ENCODE measurements at places on chromosomes 6 and 20.

DNA sequence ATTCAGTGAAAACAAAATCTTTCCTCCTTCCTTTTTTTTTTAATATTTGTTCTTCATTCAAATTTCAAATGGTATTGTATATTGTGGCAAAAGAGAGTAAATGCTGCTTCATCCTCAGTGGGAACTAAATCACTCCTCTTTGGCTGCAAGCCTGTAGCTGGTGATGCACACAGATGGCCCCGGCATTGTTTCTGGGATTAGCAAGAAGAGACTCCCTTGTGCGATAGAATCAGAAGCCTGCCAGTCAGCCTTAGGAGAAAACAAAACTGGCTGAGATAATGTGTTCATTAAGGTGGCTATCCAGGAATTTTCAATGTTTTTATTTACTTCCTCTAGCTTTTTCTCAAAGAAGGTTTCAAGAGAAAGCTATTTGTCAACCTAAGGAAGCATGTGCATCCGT is 20.7 kb upstream of the ELOVL2 start:
- no peak for DNase-seq

GRCh38 chr20:40582531-40582930 is 106.5 kb downstream of the MAFB start:
- no peak for DNase-seq

- DNase-seq: peak; percentile 97
Observed at GRCh38 chr6:28141500-28142329, at the start of gene ZKSCAN8. Gene ZKSCAN8, plus strand, starts transcription at chr6:28141883. Its CDS starts 6,525 bp downstream, at chr6:28148408.

GRCh38 chr6:29726001-29726400 is 2.8 kb downstream of the HLA-F start:
- DNase-seq: no peak

DNA sequence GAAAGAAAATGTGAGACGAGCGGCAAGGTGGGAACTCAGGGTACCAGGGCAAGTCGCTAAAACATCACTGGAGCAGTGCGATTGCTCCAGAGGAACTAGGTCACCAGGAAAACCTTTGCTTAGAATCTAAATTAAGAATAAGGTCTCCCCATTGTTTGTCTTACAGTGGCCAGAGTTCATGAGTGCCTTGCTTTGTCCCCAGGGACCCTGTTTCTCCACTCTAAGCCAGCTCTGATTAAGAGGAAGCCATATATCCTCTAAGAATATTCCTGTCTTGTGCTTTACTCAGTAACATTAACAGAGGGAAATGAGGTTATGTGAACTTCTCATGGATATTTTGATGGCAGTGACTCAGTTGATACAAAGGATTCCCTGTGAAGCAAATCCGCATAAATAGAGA is 305.8 kb downstream of the CD83 start:
- DNase-seq: no peak

- DNase-seq: peak; percentile 54
Observed at GRCh38 chr20:23446505-23446904, 6.2 kb downstream of the CST11 start.

DNA sequence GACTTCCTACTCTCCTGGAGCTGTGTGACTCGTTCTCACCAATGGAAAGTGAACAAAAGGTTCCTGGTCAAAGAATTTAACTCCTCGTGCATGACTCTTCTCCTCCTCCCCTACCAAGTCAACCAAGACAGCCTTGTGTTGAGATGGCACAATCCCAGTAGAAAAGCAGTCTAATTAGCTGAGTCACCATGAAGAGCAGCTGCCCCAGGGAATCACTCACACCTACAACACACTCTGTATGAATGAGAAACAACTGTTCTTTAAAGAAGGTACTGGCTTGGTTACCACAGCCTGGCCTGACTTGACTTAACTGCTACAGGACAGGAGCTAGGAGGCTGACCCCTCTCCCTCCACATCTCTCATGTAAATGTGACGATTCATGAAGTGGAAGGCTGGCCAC is 2.9 kb upstream of the HLA-DOB start:
- no peak for DNase-seq

GRCh38 chr6:140204154-140204553 is 829.7 kb upstream of the CITED2 start:
- no peak for DNase-seq

DNA sequence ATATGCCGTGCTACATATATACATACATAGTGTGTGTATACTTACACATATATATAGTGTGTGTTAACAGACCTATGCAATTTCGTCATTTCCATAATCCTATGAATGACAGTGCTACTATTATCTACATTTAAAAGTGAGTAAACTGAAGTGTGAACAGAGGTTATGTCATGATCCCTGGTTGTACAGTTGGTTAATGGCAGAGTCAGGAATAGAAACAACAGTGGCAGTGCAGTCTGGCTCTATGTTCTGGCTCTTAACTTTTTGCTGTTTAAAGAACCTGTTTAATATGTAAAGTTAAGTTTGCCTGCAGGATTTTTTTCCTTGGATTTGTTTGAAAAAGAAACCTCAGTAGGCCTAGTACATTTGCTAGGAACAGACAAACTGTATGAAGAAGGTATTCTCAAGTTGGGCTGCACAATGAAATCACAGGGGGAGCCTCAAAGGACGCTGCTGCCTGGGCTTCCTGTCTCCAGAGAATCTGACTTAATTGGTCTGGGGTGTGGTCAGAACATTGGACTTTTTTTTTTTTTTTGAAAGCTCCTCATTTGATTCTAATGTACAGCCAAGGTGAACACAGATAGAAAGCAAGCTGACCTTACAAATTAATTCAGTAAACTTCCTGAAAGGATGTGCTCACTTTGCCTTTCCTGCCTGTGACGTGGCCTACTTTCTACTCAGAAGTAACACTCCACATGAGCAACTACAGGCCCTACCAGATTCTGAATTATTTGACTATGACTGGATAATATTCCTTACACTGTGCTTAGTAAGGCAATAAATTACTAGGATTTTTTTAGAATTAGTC is 29.4 kb downstream of the PLCB1 start:
- DNase-seq: peak; percentile 95

- no peak for DNase-seq
Observed at GRCh38 chr20:16709017-16709416, 20.8 kb upstream of the SNRPB2 start.

DNA sequence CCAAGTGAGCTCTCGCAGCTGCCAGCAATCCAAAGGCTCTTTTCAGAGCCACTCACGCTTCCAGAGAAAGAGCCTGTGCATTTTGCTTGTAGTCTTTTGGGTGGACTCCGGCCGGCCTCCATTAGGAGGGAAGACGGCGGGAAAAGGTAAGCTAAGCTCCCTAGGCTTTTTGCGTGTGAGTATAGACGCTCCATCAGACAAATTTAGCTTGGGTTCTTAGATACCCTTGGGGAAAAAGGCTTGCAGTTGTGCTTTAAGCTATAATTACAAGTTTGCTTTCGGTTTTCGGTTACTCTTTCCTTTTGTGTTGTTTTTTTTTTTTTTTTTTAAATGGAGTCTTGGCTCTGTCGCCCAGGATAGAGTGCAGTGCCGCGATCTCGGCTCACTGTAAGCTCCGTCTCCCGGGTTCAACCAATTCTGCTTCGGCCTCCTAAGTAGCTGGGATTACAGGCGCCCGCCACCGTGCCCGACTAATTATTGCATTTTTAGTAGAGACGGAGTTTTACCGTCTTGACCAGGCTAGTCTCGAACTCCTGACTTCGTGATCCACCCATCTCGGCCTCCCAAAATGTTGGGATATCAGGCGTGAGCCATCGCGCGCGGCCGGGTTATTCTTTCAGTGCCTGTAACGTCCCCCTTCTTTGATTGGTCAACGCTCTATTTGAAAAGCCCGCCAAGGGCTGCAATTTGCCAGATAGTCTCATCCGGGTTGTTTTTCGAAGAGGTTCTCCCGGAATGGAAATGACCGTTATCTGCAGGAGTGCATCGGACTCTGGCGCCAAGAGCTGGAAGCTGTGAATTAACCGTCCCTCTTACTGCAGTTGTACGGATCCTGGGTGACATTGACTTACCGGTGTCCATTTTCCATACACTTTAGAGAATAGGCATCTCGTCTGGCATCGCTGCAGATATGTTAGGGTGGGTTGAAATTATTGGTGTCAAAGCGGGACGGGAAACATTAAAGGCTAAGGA is 18.1 kb downstream of the OR2B2 start:
- DNase-seq: peak; percentile 98

DNA sequence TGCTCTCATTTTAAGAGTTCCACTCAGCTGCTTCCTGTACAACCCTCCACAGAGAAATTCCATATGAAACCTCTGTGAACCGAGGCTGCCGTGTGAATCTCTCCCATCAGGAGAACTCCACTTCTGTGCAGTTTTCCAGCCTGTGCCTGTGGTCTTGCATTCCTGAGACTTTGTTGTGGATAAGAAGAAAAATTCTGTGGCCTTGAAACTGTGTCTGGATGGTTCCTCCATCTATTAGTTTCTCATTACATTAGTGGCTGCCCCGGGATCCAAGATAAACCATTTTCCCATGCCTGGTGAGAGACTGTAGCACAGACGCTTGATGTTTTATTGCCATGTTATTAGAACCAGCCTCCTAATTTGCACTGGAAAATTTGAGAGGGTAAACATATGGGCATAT is 40.8 kb upstream of the TIAM2 start:
- DNase-seq: no peak

GRCh38 chr6:43219814-43220213 is 9.5 kb downstream of the DNPH1 start:
- DNase-seq: no peak

DNA sequence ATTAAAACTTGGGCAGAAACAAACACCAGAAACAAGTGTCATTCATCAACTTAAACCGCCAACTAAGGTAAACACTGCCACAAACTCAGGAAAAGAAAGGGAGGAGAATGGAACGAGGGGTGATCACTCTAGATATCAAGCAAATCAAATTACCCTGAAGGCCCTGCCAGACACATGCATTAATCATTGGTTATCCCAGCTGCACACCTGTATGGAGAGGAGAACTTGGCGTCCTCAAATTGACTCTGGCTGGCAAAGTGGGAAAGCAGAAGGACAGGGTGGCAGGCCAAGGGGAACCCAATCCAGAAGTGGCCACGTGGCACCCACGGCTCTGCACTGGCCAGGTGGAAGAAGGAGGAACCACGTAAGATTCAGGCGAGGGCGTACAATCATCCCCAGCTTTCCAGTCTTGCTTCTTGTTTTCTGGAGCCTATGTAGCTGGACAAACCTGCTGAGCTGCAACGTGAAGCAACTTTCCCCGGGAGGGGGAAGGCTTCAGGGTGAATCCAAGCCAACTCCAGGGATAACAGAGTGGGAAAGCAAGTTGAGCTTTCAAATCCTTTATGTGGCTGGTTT is 156.2 kb upstream of the JARID2 start:
- DNase-seq: no peak

DNA sequence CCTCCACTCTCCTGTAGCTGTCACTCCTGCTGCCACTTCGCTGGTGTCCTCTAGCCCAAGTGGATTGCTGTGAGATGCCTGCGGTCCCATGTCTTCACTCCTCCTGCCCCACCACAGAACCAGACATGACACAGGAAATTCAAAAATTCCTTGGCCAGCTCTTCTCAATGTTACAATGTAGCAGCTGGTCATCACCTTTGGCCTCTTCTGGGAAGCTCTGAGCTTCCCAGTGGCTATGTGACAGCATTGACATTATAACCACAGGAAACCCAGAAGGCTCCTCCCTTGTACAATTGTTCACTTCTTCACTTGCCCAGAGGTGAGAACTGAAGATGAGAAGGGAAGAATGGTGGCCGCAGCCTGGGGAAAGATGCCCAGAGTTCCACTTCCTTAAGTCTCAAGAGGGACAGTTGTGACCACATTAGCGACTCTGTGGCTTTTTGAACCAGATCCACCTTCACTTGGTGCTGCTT is 76.1 kb upstream of the NAA20 start:
- DNase-seq: no peak

- no peak for DNase-seq
Observed at GRCh38 chr6:106844930-106845329, 129.6 kb downstream of the CD24 start.

DNA sequence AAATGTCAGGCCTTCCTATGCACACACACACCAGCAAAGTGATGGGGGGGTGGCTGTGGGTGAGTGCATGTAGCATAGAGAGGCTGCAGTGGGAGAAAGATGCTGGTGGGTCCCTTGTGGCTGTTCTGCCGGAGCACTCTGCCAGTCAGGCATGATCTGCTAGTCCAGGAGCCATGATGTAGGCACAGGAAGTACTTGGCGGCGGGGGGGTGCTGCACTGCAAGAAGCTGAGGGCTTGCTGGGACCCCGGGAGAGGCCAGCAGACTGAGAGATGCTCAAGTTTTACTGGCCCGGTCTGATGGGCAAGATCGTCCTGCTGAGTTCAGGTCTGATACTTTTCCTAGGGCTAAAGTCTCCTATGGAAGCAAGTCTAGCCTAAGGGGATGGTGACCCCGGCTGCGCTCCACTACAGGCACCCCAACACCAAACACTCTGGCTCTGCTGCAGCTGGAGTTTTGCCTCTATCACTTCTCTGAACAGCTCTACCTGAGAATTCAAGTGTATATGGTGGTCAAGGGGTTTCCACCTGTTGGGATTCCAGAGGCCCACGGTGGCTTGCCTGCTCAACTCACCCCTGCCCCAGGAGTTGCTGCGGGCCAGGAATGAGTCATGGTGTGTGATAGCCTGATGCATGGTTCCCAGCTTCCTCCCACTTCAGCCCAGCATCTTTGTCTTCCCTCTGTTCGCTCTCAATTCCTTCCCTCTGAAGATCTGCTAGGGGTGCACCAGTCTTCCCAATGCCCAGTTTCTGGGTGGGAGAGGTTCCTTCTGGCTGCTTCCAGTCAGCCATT is 971.8 kb upstream of the ADGRB3 start:
- no peak for DNase-seq

DNA sequence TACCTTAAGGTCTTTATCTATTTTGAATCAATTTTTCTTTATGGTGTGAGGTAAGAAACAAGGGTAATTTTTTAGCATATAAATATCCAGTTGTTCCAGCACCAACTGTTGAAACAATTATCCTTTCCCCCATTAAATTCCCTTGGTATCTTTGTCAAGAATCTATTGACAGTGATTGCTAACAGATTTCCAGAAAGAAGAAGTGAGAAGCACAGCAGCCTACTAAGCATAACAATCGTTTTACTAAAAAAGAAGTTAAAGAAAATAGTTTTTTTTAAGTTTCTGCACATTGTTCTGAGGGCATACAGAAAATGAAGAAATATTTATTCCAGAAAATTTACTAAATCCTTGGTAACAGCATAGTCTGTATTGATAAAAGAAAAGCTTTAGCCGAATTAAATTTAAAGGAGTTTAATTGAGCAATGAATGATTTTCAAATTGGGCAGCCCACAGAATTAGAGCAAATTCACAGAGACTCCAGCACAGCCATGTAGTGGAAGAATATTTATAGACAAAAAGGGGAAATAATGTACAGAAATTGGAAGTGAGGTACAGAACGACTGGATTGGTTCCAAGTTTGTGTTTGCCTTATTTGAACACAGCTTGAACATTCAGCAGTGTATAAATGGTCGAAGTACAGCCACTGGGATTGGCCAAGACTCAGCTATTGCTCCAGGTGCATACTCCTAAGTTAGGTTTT is 97.9 kb upstream of the UST start:
- no peak for DNase-seq

- DNase-seq: no peak
Observed at GRCh38 chr6:152598421-152598820, 38.7 kb downstream of the SYNE1 start.

Data from NCI-H748 treated with DMSO at 0.1 percent for 48 hours (cell line).